ENCODE measurements at places on chromosomes 3 and 15. TPM values are rescaled to one million over a fixed set of nuclear protein-coding genes. Genes with fewer than 3 reads are reported as not detected.

GRCh38 chr15:23436421-23436820, 10.6 kb downstream of the GOLGA6L2 start:
- DNase-seq, result no peak

DNA sequence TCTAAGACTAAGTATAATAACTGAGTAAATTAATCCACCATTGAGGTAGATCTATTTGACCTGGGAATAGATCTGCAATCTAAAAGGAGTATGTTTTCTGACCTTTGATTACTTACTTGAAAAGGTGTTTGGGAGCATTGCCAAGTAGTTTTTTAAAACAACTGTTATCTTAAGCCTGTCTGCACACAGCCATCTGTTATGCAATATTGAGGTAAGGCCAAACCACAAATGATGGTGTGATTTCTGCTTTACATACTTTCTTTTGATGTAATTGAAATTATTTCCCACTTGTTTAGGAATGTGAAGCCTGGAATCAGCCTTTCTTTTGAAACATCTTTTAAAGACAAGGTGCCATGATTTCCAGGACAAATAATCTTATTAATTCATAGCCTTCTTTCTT, 274.0 kb downstream of the BBX start:
- peak; percentile 54 for DNase-seq

DNA sequence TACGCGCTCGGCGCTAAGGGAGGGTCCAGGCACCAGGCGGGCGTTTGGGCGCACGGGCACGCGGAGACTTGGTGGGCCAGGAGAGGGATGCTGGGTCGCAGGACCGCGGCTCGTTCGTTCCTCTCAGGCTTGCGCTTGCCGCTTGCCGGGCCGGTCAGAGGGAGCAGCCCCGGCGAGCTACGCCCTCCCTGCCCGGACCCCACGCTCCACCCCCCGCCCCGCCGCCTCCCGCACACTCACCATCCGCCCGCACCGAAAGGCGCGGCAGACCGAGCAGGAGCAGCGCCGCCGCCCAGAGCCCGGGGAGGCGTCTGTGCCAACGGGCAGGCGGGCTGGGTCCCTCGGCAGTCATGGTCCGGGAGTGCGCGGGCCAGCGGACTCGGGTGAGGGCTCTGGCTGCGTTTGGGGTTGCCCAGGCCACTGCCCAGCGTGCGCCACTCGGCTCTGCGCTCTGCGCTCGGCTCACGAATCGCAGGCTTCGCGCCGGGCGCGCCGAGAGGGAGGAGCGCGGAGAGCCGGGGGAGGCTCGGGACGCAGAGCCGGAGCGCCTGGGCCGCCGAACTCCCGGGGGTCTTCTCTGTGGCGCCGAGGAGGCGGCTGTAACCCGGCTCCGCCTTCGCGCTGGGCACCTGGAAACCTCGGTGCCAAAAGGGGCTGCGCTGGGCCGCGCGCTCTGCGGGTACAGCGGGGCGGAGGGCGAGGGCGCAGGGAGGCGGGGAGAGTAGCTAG, at the start of gene SUSD5:
Gene SUSD5 (minus strand): TSS at position 365 of the 729 bp plus-strand sequence. CDS start 13 bp downstream, at position 352.
- peak; percentile 58 for DNase-seq

Gene RNF111
- total RNA-seq, result 12.6 TPM

- no peak for DNase-seq
Measured at GRCh38 chr3:177527182-177527581, 329.9 kb upstream of the TBL1XR1 start.

GRCh38 chr3:188900421-188900951, 271.3 kb upstream of the TPRG1 start:
- peak; percentile 94 for DNase-seq

DNA sequence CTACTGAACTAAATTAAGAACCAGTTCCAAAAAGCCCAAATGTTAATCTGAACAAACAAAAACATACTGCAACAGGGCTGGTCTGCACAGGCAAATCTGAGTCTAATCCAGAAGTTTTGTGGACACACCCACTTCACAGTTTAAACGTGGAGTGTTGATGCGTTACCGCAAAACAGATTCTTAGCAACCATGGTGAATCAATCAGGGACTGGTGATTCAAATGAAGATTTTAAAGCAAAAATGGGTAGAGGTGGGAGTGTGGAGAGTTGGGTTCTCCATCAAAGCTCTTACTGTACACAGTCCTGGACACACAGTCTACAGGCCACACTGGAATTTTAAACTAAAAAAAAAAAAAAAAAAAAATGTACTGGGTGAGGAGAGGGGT, 5.2 kb downstream of the ANXA2 start:
- DNase-seq, result peak; percentile 89

DNA sequence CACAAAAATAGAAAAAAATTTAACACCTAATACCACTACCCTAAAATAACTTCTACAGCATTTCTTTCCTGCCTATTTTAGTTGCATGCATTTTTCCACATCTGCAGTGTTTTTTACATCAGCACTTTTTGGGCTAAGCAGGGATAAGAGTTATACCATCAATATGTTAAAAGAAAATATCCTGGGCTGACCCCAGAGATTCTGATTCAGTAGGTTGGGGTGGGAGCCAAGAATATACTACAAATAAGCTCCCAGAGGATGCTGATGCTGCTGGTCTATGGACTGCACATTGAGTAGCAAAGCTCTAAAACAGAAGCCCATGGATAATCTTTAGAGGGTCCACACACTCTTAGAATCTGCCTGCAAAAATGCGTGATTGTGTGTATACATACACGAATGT, 14.8 kb downstream of the FYCO1 start:
- peak; percentile 29 for DNase-seq

Gene PFKFB4
- total RNA-seq, result 6.7 TPM

GRCh38 chr15:89123181-89123525, 34.9 kb downstream of the ABHD2 start:
- DNase-seq, result peak; percentile 83

Gene FOXB1
- total RNA-seq, result not detected

GRCh38 chr3:169390271-169390670, 273.2 kb downstream of the MECOM start:
- no peak for DNase-seq

DNA sequence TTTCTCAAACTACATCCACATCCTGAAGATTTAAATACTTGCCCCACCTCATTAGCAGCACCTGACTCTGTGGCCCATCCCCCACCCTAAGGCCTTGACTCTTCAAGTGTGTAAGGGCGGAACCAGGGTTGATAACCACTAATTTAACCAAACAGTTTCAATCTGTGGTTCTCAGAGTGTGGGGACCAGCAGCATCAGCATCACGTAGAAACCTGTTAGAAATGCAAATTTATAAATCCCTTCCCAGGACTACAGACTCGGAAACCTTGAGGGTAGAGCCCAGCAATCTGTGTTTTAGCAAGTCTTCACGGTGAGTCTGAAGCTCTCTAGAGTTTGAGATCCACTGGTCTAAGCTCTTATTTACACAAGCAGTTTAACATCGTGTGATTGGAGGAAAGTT, 12.4 kb downstream of the GNB4 start:
- no peak for DNase-seq

Gene CHRNA5
- total RNA-seq, result under 0.01 TPM

Gene MKRN3
- total RNA-seq, result under 0.01 TPM

GRCh38 chr3:49998326-49998725, 58.4 kb downstream of the RBM6 start:
- DNase-seq, result peak; percentile 55

Gene CD96
- total RNA-seq, result under 0.01 TPM

Gene ZBBX
- not detected for total RNA-seq

- DNase-seq, result peak; percentile 57
Measured at GRCh38 chr3:79521221-79521848, 246.5 kb downstream of the ROBO1 start.

- DNase-seq, result no peak
Measured at GRCh38 chr3:150931745-150932144, 26.5 kb upstream of the MINDY4B start.
